ENCODE measurements at places on chromosomes 2 and 18.

DNA sequence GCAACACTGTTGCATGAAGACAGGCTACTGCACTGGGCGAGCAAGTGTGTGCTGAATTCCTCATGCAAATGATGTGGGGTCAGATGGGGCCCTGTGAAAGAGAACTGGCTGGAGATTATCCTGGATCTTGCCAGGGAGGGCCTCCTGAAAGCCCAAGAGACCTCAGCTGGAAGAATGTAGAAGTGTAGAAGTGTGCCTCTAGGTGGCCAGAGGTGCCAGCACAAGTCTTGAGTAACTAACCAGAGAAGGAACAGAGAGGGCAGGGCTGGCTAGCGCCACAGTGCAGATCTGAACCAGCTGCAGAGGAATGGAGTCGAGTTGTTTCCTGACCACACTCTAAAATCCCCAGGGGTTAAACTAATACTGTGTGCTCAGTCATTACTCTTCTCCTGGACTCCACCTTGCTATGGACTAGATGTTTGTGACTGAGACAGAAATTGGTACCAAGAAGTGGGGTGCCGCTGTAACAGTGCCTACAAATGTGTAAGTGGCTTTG is 399.3 kb downstream of the LRATD1 start:
- no peak for DNase-seq

DNA sequence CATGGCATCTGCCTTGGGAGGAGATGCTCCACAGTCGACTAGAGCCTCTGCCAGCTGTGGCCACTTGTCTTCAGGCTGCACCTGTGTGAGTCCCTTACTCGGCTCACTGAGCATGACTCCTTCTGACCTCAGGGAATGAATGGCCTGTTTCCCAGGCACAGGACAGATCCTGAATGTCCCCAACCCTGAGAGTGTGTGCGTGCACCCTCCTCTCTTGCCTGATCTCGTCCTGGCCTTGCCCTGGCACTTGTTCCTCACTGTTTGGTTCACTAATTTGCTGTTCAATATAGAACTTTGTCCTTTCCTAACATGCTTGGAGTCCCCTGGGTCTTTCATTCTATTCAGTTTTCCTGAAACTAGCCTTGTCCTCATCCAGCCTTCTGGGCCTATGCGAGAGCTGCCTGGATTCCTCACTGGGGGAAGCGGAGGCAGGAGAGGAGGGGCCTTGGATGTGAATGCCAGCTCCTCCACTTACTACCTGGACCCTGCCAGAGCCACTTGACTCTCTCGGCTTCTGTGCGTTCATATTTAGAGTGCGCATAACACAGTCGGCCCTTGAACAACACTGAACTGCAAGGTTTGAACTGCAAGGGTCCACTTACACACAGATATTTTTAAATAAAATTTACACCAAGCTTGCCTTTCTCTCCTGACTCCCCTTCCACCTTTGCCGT is 184.8 kb downstream of the ACKR3 start:
- DNase-seq, result no peak

DNA sequence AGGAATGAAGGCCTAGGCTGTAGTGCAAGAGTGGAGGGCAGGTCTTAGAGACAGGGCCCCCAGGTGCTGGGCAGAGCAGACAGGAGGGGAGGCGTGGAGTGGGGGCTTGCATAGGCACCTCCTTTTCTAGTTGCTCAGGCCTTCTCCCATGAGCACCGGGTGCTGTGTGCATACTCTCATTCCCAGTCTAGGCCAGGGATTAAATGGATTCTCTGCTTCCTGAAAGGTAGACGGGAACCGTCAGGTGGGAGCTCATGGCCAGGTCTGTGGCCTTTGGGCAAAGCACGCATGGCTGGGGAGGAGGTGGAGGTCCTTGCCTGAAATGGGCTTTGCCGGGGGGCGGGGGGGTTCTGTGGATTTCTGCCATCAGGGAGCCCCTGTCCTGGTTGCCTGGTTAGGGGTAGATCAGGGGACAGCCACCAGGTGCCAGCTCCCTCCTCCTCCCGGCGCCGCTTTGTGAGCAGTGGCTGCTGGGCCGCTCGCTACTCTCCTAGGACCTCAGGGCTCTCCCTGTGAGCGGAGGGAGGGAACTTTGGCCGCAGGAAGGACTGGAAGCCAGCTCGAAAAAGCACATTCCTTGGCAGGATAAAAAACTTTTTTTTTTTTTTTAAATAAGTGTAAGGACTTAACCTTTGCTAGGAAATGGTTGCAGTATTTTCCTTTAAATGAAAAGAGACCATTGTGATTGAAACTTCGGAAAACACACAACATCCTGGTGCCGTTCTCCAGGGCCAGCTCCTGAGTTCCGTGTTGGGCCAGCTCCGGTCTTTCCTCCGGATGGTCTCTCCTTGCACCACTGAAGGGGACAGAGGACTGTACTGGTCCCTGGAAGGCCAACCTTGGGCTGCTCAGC is 82.8 kb upstream of the HAAO start:
- no peak for DNase-seq

GRCh38 chr2:129803032-129803431 is 176.4 kb upstream of the RAB6C start:
- no peak for DNase-seq

GRCh38 chr2:126793885-126794613 is 104.6 kb upstream of the TEX51 start:
- DNase-seq, result no peak

GRCh38 chr2:75545387-75545786 is 15.4 kb downstream of the EVA1A start:
- DNase-seq, result no peak

DNA sequence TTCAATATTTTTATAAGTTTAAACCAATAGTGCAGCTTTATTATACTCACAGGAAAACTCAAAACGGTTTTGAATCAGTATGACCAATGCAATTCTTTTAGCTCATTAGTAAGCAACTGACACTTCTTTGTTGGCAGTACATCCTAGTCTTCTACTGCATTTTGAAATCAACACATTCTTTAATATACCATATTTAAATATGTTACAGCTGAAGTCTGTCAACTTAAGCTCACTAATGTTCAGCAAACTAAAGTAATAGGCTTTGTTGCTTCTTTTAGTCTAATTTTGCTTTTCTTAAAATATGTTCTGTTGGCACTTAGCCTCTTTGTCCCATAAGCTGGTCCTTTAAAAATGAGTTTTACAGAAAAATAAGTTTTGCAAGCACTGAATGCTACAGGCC is 55.4 kb upstream of the CCBE1 start:
- no peak for DNase-seq

DNA sequence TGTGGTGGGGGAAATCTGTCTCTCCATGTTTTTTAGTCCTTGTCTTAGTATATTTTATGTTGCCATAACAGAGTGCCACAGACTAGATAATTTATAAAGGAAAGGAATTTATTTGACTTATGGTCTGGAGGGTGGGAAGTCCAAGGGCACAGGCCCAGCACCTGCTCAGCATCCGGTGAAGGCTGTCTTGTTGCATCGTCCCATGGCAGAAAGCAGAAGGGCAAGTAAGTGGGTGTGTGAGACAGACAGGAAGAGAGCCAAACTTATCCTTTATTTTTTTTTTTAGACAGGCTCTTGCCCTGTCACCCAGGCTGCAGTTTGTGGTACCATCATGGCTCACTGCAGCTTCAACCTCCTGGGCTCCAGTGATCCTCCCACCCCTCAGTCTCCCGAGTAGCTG is 98.1 kb downstream of the HS1BP3 start:
- no peak for DNase-seq

DNA sequence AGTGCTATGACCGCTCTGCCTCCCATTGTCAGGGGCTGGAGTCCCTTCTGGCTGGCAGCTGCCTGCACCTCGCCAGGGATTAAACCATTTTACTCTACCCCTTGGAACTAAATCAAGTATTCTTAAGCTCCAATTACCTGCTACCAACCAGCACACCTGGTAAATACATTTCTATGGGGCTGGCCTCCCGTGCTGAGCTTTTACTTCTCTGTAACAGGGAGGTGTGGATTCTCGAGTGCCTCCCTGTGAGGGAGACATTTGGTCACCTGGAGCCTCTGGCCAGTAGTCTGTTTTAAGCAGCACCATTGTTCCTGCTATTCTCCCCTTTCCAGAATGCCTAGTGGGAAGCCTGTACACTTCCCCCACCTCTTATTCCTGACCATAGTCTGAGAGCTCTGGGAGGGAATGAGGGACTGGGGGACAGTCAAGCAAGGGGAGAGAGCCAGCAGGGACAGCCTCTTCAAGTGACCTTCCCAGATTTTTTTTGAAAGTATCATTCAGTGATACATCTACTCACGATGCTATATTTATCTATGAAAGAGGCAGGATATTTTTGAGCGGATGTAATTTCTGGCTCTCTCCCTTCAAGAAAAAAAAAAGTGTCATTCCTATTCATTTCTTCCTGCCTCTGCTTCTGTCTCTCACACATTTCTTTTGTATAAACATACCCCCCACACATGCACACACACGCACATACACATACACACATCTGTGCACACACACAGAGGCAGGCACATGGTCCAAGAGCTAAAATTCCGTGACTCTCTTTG is 112.8 kb downstream of the CAPN13 start:
- DNase-seq, result no peak
